ENCODE measurements at places on chromosomes 13 and 19.
A peak's percentile ranks its signal among the peaks of the same experiment; 100 is the strongest.

- no peak for DNase-seq
Measured at GRCh38 chr13:38954844-38955243, 35.8 kb downstream of the STOML3 start.

GRCh38 chr19:38036707-38037611 lies 130.0 kb downstream of the SIPA1L3 start:
- DNase-seq: peak; percentile 75

GRCh38 chr13:33154911-33155310 lies 130.6 kb downstream of the STARD13 start:
- DNase-seq: no peak

DNA sequence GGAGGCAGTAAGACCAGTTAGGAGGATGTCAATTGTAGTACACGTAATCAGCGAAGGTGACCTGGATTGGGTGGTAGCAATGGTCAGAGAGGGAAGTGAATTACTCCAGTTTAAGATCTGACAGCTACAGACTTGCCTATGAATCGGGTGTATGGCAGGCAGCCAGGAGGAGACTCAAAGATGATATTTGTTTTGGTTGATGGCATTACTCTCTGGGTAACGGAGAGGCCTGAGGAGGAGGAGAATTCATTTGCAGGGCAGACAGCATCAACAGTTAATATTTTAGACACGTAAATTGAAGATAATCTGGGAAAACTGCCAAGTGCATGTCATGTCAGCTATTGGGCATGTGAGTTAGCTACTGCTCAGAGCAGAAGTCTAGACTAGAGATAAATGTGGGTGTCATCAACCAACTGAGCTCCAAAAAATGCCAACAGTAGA lies 109.2 kb downstream of the SGCG start:
- no peak for DNase-seq

DNA sequence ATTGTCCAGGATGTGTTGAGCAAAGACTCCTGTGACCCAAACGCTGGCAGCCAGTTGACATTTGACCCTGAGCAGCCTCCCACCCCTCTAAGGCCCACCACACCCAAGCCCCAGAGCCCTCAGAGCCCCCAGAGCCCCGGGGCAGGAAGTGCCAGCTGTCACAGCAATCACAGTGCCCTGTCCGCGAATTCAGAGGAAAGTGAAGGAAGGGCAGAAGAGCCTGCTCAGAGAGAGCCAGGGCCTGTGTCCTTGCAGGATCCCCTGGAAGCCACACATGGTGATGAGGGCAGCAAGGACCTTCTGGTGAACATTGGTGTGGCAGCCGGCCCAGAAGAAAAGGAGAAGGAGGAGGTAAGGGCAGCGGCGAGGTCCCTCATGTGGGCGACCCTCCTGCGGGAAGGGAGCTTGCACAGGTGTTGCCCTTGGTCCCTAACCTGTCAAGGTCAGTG lies 63.7 kb downstream of the SPATA13 start:
- no peak for DNase-seq

DNA sequence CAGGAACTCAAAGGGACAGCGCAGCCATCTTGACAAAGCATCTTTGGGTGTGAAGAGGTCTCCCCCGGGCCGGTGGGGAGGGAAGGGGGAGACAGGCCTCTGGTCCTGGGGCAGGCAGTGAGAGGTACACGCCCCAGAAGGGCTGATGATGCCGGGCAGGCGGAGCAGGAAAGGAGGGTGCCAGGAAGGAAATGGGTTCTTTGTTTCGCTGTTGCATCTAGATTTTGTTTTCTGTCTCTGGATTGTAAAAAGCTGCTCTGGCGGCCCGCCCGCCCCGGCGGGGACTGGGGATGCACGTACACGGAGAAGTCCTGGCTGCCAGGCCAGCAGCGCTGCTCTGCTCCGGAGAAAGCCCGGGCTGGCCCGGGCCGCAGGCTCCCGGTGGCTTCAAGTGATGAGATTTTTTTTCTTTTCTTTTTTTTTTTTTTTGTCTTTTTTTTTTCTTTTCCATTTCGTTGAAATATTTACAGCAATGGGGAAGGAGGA lies 13.2 kb upstream of the ASF1B start:
- DNase-seq: peak; percentile 52

GRCh38 chr13:21925720-21926119 lies 254.8 kb downstream of the FGF9 start:
- no peak for DNase-seq

DNA sequence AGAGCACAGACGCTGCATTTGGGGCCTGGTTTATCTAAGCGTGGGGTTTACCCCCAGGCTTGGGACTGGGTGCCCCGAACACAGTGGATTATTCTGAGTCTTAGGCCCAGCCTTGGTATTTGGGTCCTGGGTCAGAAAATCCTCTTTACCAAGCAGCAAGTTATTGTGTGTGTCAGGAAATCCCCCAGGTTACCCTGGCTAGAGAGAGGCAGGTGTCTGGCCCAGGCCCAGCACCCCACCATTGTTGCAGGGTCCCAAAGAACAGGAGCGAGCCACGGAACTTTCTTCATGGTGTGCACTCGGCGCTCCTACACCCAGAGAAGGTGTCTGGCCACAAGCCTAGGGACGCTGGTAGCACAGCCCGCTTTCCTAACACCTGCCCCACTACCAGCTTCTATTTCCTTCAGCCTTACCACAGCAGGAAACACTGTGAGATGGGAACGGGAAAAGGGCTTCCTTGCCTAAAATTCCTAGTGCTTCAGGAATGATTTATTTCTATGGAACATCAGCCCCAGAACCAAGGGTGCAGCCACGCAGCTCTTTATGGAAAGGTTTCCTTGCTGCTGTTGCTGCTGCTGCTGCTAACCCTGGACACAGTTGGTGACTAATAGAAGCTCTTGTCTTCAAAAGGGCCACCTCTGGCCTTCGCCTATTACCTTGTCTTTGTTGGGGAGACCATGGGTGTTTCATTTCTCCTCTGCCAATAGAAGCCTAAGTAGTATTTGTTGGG lies 7.4 kb upstream of the CDX2 start:
- no peak for DNase-seq

DNA sequence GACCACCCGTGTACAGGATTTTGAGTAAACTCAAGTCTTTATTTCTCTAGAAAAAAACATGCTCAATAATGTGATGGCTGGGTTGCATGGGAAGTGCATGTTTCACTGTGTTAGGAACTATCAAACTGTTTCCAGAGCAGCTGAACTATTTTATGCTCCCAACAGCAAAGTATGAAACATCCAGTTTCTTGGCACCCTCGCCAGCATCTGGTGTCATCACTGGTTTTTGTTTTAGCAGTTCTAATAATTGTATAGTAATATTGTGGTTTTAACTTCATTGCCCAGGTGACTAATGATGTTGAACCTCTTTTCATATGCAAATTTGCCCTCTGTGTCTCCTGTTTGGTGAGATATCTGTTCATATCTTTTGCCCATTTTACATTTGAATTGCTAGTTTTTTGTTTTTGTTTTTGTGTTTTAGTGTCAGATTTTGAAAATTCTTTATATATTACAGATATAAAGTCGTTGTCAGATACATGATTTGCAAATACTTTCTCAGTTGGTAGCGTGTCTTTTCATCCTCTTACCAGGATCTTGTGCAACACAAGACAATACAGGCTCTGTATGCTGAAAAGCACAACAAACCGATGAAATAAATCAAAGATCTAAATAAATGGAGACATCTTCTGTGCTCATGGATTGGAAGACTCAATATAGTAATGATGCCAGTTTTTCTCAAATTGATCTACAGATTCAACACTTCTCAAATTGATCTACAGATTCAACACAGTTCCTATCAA lies 87.8 kb downstream of the IPO5 start:
- DNase-seq: no peak

DNA sequence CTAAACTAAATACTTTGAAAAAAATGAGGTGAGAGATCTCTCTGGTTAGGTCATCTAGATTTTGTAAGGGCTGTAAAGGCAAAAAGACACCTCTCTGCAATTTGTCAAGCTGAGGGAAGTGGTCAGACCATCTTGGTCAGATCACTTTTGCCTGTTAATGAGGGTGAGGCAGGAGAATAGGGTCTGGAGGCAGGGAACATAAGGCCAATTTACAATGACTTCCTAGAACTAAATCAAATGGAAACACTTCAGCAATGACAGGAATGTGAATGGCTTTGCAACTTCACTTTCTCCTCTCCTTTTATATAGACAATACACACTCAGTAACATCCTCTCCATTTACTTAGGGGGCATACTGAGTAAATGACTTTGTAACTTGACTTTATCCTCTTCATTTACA lies 1653.4 kb downstream of the SLITRK5 start:
- DNase-seq: no peak

DNA sequence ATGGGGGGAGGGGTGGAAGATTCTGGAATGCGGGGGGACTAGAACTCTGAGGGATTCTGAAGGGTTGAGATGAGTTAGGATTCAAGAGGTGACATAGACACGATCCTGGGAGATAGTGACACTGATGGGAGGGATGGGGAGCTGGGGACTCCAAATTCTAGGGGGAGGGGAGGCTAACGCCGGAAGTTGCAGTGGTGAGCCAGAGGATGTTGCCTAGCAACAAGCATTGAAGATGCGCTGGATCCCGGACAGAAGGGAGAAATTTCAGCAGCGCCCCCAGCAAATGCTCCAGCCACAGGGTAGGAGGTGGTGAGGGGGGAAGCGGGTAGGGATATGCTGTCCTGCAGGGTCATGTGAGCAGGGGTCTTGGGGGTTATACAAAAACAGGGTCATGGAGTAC lies 6.9 kb upstream of the LTBP4 start:
- DNase-seq: no peak

- DNase-seq: no peak
Measured at GRCh38 chr13:100363285-100363711, 225.3 kb downstream of the GGACT start.

DNA sequence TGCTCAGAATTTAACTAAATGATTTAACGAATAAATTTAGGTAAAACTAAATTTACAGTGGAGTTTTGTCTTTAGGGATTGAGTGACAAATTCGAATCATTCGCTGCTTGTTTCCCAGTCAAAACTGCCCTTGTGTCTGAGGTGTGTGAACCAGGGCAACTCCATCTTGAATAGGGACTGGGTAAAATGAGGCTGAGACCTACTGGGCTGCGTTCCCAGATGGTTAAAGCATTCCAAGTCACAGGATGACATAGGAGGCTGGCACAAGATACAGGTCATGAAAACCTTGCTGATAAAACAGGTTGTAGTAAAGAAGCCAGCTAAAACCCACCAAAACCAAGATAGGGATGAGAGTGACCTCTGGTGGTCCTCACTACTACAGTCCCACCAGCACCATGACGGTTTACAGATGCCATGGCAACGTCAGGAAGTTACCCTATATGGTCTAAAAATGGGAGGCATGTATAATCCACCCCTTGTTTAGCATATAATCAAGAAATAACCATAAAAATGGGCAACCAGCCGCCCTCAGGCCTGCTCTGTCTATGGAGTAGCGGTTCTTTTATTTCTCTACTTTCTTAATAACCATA lies 10.2 kb upstream of the ANKRD10 start:
- no peak for DNase-seq

- DNase-seq: peak; percentile 47
Measured at GRCh38 chr13:112725346-112726015, 35.6 kb downstream of the ATP11A start.

DNA sequence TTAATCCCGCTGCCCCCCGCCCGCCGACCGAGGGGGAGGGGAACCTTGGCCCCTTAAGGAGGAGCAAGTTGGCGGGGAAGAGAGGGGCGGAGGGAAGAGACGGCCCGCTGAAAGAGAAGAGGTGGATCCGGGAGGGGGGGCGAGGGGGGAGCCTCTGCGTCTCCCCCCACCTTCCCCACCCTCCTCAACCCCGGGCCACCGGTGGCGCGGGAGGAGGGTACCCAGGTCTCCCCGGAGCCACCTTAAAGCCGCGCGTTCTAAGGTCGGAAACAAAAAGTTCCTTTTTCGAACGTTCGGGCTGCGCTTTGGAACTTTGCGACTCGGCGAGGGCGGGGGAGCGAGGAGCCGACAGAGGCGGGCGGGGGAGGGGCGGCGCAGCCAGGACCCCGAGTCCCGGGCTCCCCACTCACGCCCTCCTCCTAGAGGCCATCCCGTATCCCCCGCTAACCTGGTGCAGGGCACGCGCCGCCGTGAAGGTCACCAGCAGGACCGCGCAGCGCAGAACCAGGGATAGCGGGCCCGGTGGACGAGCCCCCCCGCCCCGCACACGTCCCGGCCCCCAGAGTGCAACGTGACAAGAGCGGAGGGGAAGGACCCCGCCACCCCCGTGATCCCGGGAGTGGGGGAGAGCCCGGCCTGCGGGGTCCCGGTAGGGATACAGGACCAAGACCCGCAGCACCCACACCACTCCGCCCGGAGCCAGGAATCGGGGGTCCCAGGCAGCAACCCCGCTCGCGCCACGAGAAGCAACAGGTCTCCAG lies 659 bp downstream of the ERF start:
- DNase-seq: peak; percentile 82

DNA sequence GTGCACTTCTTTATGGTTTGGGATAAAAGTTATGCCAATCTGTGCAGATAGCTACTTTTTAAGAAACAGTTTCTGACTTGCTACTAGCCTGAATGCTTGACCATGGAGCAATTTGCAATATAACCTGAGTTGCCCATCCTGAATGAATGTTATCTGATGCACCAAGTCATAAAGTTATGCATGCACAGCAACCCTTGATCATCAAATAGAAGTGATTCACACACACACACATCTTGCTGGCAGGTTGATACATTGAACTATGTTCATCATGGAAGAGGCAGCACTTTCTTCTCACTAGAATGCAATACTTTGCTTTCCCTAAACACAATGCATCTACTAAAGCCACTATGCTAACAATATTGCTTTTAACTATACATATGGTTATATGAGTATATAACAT lies 311.5 kb downstream of the RFC3 start:
- no peak for DNase-seq

- DNase-seq: peak; percentile 39
Measured at GRCh38 chr13:97372936-97373335, 61.0 kb upstream of the RAP2A start.

- DNase-seq: peak; percentile 16
Measured at GRCh38 chr13:36918246-36919131, 1.5 kb downstream of the SMAD9 start.

- no peak for DNase-seq
Measured at GRCh38 chr13:40247845-40248244, 418.6 kb downstream of the FOXO1 start.

DNA sequence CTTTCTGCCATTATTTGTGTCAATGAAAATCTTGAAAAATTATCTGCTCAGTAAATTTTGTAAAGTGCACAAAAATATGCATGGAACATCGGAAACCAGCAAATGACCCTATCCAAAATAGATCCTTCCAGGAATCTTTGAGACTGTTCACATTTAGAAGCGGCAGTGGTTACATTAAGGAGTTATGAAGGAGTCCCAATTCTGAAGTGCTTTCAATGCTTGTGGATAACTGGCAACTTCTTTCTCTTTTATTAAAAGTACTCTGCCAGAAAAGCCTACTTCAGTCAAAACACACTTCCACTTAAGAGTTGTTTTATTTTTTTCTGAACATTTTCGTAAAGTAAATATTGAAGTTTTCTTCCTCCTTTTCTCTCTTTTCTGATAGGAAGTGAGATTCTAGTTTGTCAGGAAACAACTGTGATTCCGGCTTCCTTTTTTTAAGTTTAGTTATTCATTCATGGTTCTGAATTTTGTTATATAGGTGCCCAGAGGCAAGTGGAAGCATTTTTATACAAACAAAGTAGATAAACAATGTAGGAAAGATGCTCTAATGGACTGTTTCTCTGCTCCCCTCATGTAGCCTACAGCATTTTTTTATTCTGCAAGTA lies 83.5 kb downstream of the PCDH9 start:
- DNase-seq: no peak

GRCh38 chr13:23679220-23679619 lies 109.0 kb downstream of the TNFRSF19 start:
- no peak for DNase-seq

GRCh38 chr13:97506511-97506910 lies 72.5 kb downstream of the RAP2A start:
- no peak for DNase-seq

All from thyroid gland (tissue), 4 donors.